ENCODE measurements at places on chromosomes 5 and 9.

DNA sequence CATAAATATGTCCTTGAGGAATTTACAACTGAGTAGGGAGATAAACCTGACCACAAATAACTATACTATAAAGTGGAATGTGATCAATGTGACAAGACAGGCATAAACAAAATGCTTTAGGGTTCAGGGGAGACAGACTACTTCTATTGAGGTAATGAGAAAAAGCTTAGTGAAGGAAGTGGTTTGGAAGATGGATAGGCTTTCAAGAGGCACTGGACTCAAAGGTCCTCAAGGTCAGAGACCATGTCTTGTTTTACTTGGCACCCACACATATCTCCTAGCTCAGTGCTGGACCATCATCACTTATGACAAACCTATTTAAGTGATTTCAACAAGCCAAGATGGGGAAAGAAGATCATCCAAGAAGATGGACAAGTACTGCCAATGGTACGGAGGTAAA, 257.8 kb downstream of the BNC2 start:
- no peak for DNase-seq

- DNase-seq, result no peak
Observed at GRCh38 chr5:88824141-88824540, 58.8 kb downstream of the MEF2C start.

DNA sequence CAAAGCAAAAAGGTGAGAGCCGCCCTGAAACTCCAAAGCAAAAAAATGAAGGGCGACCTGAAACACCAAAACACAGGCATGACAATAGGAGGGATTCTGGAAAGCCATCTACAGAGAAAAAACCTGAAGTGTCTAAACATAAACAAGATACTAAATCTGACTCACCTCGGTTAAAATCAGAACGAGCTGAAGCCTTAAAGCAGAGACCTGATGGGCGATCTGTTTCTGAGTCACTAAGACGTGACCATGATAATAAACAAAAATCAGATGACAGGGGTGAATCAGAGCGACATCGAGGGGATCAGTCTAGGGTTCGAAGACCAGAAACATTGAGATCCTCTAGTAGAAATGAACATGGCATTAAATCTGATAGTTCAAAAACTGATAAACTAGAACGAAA, 108.8 kb downstream of the NIPBL start:
- no peak for DNase-seq

- DNase-seq, result no peak
Observed at GRCh38 chr5:115553082-115553481, 8.5 kb upstream of the FEM1C start.

GRCh38 chr9:137070906-137071275, 534 bp upstream of the SAPCD2 start:
- DNase-seq, result no peak

DNA sequence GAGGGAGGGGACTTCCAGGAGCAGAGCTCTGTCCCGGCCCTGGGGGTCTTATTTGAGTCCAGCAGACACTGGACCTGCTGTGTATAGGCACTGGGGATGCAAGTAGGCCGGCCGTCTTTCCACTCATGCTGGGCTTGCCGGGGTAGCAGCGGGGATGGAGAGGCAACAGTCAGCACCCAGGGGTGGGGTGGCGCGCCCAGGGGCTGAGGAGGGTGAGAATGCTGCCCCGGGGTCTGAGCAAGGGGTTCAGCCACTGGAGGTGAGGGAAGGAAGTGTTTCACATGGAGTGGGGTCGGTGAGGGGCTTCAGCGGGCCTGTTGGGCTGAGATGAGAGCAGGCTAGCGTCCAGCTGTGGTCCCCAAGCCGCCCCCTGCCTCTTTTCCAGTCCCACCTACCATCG, 88.8 kb downstream of the HMCN2 start:
- DNase-seq, result no peak

- no peak for DNase-seq
Observed at GRCh38 chr9:83560169-83560826, 22.1 kb upstream of the FRMD3 start.

DNA sequence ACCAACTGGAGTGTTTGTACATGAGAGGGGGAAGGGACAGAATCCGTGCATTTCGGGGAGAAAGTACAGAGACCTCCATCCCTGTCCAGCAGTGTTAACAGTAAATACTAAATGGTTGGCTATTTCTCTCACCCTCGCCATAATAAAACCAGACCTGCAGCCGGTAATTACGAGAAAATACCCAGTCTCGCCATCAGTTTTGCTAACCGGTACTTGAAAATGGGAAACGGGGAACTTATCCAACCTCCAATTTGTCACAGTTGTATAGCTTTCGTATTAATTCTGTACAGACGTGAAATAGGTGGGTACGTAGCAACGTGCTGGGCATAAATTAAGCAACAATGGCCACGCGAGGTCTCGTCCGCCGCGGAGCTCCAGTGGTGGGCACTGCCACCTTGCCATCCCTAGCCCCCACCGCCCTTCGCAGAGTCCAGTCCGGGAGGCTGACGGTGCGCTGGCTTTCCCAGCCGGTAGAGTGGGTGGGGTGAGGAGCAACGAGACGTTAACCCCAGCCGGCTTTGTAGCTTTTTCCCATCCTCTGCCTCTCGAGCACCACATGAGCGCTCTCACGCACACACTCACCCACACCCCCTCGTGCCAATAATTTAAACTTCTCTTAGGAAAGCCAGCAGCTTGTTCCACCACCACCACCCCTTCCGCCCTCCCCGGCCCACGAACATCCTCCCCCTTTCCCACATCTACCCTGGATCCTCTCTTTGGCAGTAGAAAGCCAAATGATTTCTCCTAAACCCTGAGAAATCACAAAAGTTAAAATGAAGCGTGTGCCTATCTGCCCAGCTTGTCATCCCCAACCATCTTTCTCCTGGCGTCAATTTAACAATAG, 1.8 kb downstream of the ELAVL2 start:
- DNase-seq, result no peak

DNA sequence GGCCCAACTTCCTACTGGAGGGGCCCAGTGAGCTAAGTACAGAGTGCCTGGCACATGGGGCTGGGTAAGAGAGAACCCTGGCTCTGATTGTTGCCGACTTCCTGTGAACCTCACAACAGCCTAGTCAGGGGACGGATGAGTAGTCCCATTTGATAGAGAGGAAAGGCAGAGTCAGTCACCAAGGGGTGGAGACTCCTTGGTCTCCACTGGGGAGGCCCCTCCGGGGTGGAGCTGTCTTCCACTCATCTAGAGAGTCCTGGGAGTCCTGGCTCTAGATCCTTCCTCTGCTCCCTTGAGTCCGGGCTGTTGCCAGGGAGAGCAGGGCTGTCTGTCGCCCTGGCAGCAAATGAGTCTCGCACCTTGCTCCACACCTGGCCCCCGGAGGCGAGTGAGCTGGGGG, 8.0 kb downstream of the GRK6 start:
- peak; percentile 23 for DNase-seq

GRCh38 chr5:155912291-155912690, 414.7 kb upstream of the SGCD start:
- no peak for DNase-seq
